SJSA1 (cell line): ENCODE measurements at places on chromosomes 6 and 20. TPM values are rescaled to one million over a fixed set of nuclear protein-coding genes. Genes with fewer than 3 reads are reported as not detected.

- DNase-seq, result no peak
These were observed 153.7 kb downstream of the MOXD1 start for GRCh38 chr6:132247381-132248159.

The PIGU gene
- total RNA-seq, result 13.3 and 24.4 TPM in 2 replicates

The RAET1L gene
- not detected in 2 replicates for total RNA-seq

The LY6G6F gene
- total RNA-seq, result not detected in 2 replicates

DNA sequence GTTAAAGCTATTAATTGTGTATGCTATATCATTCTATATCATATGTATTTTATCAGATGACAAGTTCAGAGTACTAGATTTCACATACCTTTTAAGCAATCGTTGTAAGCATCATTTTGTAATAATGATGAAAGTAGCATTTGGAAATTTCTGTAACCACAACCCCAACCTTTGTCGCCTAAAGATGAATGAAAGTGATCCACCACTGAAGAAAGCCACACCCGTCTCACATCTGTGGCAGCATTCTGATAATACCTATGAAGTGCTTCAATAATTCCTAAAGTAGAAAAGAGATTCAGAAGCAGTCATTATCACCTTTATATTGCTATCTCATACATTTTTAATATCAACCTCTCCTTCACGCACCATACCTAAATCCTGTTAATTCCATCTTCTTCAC, 16.6 kb downstream of the ZUP1 start:
- no peak for DNase-seq

The FAM110A gene
- 6.4 and 11.5 TPM in 2 replicates for total RNA-seq

The OR2B6 gene
- not detected in 2 replicates for total RNA-seq

GRCh38 chr6:102154176-102154575, 760.7 kb downstream of the GRIK2 start:
- DNase-seq, result no peak

- no peak for DNase-seq
These were observed 9.9 kb upstream of the NCR2 start for GRCh38 chr6:41325446-41326066.

- no peak for DNase-seq
These were observed 18.7 kb downstream of the UQCC2 start for GRCh38 chr6:33692760-33693158.

- no peak for DNase-seq
These were observed 188.4 kb upstream of the PHACTR1 start for GRCh38 chr6:12528136-12528535.

- no peak for DNase-seq
These were observed 117.0 kb downstream of the NFATC2 start for GRCh38 chr20:51425347-51426106.

DNA sequence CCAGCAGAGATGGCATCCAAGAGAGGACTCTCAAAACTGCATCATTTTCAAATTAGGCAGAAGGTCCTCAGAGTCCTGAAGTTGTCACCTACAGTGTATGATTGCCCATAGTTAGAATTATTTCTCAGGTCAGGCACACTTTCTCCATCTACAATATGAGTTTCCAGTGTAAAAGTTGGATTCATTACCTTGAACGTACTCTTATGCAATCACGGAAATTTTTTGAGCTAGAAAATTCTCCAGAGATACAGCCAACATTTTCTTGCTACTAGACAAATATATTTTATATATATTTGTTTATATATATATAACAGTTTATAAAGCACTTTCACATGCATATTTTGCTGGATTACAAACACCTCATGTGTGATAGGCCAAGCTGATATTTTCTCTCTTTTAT, 29.4 kb upstream of the SERPINB1 start:
- DNase-seq, result no peak

The C20orf96 gene
- 0.58 and 0.85 TPM in 2 replicates for total RNA-seq

The NHSL1 gene
- total RNA-seq, result 6.6 and 13.9 TPM in 2 replicates

DNA sequence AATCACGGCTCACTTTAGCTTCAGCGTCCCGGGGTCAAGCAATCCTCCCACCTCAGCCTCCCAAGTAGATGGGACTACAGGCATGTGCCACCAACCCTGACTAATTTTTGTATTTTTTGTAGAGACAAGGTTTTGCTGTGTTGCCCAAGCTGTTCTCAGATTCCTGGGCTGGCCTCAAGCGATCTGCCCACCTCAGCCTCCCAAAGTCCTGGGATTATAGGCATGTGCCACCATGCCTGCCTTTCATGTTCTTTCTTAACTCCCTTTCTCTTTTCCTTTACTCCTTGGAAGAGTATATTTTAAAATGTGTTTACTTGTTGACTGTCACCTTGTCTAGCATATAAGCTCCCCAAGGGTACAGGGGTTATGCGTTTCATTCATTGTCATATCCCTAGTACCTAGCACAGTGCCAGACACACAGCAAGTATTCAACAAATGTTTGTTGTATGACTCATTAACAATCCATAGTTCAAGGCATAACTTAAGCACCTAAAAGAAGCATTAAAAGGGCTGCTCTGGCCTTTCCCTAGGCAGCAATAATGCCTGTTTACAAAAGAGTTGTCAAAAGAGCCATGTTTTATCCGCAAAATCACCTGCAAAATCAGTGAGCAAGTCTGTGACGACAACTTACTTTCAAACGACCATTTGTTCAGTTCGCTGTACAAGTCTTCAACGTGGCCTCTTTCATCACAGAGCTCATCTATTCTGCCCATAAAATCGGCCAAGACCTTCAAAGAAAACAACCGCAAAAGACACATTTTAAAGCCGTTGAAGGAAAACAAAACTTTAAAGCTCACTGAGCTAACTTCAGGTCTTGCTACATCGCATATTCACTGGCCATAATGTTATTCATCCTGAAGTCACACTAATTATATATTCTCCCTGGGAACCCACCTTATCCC, 4.6 kb downstream of the CYP24A1 start:
- DNase-seq, result no peak
